LHCN-M2 (cell line): ENCODE measurements at places on chromosomes 7 and 10. TPM values are rescaled to one million over a fixed set of nuclear protein-coding genes. Genes with fewer than 3 reads are reported as not detected.

DNA sequence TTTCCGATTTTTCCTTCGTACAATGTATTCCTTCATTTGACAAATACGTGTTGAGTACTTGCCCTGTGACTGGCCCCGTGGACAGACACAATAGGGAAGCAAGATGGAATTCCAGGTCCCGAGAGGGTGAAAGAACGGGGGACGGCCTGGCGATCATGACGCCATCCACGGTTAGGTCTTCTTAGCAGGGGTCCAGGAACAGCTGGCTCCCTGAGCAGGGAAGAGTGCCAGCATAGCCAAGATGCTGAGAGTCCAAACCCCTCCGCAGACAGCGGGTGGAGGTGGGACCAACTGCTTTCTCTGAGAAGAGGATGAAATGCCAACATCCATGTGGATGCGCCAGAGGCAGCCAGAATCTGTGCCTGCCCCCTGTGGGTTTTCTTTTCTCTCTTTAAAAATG lies 143.7 kb downstream of the DYNC2I1 start:
- no peak for DNase-seq

DNA sequence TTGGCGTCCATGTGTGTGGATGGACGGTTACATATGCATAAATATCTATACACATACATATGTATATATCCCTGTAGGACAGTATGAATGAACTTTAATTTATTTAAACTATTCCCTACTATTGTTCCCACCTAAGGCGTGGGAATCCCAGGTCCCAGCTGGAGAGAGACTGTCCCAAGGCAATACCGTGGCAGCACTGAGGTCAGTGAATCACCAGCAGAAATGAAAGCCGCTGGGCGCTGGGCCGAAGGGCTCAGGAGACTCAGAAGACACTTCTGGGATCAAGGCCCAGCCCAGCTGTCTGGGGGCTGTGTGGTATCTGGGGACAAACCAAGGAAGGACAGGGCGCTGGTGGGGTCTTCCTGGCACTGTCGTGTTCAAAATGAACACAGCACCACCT lies 49.6 kb upstream of the MYL10 start:
- DNase-seq: peak; percentile 79

- no peak for DNase-seq
Measured at GRCh38 chr10:117126034-117126433, 12.0 kb downstream of the VAX1 start.

DNA sequence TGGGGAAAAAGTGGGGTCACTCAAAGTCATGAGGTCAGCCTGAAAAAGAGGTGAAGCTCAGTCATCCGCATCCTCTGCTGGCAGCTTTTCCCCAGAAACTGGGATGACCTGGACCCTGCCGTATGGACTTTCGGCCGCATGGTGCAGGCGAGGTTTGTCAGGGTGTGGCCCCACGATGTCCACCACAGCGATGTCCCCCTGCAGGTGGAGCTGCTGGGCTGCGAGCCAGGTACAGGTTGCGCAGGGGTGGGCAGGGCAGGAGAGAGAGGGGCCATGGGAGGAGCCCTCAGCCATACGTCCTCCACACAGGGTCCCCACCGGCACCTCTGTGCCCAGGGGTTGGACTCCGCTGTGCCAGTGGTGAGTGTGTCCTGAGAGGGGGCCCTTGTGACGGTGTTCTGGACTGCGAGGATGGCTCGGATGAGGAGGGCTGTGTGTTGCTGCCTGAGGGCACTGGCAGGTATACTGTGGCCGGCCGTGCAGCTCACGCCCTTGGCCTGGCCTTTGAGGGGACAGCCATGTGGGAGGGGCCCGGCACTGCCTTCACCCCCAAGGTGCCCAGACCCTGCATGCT lies 23.0 kb upstream of the ZNF467 start:
- DNase-seq: no peak

DNA sequence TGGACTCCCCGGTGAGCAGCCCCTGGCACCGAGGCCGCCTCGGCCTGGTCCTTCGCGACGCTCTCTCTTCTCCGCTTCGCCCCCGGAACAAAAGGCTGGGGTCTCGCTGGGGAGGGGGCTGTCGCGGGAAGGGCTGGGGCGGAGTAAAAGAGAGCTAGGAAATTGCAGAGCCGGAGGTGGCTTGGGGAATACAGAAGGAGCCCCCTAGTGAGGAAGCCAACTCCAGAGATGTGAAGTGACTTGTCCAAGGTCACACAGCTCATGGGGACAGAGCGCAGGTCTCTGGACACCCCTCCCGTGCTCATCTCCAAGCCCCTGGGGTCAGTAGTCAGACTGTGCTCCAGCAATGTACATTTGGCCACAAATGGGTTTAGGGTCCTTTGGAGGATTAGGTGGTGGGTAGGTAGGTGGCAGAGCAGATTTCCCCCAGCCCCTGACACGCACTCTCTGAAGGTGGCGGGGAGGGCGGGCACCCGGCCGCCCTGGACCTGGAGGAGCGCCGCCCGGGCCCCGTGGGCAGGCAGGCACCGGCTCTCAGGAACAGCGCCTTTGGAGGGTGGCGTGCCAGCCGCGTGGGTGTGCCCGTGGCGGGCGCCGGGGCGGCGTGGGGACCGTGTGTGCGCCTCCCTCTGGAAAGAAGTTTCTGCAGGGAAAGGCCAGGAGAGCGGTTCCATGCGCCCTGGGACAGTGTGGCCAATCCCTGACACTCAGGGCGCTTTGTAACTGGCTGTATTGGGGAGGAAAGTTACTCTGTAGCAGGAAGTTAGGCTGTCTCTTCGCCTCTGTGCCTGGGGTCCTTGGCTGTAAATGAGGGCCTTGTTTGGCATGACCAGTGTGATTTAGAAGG lies 910 bp downstream of the WIPF3 start:
- DNase-seq: no peak

DNA sequence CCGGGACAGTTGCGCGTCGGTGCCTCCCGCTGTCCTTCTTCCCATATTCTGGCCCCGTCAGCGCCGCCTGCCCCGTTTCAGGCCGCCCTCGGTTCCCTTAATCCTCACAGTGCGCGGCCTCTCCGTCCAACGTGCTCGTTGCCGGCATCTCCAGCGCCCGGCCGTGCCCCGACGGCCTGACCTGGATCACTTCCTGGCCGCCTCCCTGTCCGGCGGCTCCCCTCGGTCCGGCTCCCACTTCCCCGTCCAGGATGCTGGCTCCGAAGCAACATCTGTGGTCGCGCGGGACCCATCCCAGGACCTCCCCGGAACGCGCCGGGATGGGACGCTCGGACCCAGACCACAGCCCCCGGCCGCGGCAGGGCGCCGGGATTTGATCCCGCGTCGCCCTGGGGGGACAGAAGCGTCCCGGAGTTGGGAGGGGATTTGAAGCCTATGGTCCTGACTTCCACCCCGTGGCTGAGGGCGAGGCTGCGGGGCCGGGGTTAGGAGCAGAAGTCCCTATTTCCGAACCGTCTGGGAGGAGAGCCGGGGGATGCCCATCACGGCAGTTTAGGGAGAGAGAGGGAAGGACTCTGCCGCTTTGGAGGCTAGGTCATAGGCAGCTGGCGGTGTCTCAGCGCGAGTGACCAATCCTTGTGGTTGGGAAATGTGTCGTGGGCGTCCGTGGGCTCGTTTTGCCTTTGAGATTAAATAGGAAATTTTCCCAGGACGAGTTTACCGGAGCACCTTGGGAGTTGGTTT lies 53.8 kb downstream of the KCTD7 start:
- DNase-seq: peak; percentile 58

DNA sequence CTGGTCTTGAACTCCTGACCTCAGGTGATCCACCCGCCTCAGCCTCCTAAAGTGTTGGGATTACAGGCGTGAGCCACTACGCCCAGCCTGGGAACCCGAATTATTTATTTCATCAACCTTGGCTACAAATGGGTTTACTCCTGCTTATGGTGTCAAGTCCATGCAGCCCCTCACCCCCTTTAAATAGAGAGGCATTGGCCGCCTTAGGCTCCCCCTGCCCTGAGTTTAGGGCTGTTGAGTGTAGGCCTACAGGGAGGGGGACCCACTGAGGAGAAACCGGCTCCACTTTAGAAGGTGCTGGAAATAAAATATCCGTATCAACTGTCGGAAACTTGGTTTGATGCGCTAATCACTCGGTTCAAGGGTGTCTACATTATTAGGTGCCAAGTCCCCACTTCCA lies 8.7 kb upstream of the SP8 start:
- DNase-seq: no peak

DNA sequence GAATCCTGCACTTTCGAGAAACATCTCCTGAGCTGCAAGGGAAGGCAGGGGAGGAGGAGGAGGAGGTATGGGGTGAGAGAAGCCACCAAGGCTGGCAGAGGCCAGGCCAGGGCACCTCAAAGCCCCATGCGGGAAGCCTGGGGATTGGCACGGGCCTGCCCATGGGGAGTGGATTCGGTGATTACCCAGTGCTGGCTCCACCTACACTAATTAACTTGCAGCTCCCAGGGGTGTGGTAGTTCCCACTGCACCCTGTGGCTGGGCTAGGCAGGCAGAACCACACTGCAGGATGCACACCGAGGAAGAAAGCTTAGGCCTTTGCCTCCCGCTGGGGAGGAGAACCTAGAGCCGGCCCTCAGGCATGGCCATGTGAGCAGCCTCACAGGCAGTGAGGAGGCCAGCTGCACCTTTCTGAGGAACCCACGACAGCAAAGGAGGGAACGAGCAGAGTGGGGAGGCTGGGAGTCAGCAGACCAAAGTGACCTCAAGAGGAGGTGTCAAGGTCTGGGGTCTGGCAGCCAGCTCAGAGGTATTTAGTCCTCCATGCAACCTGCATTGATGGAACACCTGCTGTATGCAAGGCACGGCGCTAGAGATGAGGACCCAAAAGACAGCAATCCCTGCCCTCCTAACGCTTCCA lies 27.2 kb downstream of the GRID1 start:
- DNase-seq: no peak

- no peak for DNase-seq
Measured at GRCh38 chr10:71848325-71849275, 2.5 kb downstream of the PSAP start.

DNA sequence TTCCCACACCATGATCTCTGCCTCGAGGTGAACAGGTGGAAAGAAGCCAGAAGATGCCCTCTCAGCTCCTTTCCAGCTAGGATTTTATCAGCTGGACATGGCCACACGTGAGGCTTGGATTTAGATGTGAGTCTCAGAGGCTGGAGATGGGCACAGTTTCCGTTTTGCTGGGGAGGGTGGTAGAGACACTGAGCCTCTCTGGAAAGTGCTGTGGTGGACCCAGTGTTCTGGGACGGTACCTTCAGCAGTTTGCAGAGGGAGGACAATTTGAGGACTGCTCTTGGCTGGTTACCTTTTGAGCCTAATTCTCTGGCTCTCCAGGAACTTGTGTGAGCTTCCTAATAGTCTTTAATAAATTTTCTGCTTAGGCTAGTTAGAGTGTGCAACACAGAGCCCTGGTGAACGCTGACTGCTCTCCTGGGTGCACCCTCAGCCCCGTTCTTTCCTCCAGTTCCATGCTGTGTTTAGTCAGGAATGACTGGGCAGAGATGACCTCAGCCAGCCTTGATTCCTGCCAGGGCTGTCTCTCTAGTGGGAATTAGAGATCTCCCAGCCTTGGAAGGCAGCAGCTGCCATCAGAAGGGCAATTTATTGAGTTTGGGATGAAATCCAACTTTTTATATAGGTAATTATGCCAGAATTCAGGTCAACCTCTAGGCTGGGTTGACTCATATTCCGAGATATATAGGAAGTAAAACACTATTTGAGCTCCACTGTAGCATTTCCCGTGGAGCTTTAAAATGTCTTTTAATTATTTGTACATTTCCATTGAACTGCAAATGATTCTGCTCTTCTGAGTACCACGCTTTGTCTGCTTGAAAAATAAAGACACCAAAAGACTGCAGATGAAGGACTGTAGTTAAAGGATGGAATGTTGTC lies 103.9 kb downstream of the GATA3 start:
- no peak for DNase-seq

- no peak for DNase-seq
Measured at GRCh38 chr10:54530299-54530698, 270.7 kb downstream of the PCDH15 start.

DNA sequence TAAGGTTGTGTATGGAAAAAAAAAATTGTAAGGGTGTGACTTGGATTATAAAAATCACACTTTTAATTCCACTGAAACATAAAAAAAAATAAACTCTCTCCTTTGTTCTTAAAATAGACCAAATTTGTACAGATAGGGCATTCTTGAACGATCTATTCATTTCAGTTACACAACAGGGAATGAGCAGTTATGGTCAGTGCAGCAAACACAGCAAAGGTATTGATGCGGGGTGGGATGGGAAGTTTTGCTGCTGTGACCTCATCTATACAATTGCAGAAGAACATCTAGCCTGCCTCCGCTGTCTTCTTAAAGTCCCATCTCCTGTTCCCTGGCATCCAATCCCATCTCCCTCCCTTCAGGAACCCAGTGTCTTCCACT lies 580.2 kb downstream of the SUGCT start:
- DNase-seq: peak; percentile 22

DNA sequence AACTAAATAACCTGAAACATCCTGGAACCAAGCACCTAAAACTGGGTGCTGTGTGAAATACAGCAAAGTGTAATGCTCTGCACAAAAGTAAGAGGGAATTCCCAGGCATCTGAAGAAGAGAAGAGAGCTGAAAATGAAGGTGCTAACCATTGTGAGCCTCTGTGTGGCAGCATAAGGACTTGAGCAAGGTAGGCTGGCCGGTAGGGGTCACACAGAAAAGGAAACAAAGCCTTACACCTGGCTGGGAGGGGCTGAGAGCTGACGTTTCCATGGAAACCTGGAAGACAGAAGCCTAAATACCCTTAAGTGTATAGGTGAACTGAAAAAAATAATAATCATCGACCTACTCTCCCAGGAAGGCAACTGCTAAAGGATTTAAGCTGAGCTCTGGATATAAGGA lies 48.6 kb downstream of the CUL1 start:
- no peak for DNase-seq

DNA sequence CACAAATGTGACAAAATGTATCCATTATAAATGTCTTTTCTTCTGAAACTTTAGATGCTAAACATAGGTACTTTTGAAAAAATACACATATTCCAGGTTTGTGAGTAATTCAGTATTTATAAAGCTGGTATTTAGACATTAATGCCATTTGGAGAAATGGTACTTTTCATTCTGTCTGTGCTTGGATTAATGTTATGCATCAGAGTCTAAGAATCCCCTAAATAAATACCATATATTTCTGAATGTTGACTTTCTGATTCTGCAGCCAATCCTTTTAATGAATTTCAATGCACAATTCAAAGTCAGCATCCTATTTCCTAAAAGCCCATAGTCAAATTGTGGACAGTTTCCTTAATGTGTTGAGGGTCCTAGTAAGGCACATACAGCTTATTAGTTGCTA lies 145.0 kb downstream of the DKK1 start:
- DNase-seq: no peak

- DNase-seq: no peak
Measured at GRCh38 chr10:77723376-77723775, 85.8 kb upstream of the KCNMA1 start.

The GIMAP1 gene
- not detected in 2 replicates for total RNA-seq

The ANKRD26 gene
- 9.9 and 10.1 TPM in 2 replicates for total RNA-seq

The FAM25A gene
- not detected in 2 replicates for total RNA-seq

The MICU1 gene
- 57.1 and 58.2 TPM in 2 replicates for total RNA-seq

The NEBL gene
- 0.11 and 0.13 TPM in 2 replicates for total RNA-seq

The NET1 gene
- total RNA-seq: 43.2 and 56.2 TPM in 2 replicates

The SPDYE3 gene
- total RNA-seq: not detected in 2 replicates

The EMX2 gene
- not detected in 2 replicates for total RNA-seq

The ABCB4 gene
- not detected in 2 replicates for total RNA-seq

The GATA3 gene
- total RNA-seq: not detected in 2 replicates

The MYO3A gene
- total RNA-seq: not detected in 2 replicates

The TAS2R4 gene
- total RNA-seq: 0.06 and 0.34 TPM in 2 replicates
